AG08396 (cell line): ENCODE measurements at places on chromosomes 6 and 20.

- DNase-seq: no peak
Observed at GRCh38 chr6:45702849-45703739, 312.6 kb downstream of the CLIC5 start.

GRCh38 chr20:10654250-10654610 lies 19.6 kb downstream of the JAG1 start:
- no peak for DNase-seq

DNA sequence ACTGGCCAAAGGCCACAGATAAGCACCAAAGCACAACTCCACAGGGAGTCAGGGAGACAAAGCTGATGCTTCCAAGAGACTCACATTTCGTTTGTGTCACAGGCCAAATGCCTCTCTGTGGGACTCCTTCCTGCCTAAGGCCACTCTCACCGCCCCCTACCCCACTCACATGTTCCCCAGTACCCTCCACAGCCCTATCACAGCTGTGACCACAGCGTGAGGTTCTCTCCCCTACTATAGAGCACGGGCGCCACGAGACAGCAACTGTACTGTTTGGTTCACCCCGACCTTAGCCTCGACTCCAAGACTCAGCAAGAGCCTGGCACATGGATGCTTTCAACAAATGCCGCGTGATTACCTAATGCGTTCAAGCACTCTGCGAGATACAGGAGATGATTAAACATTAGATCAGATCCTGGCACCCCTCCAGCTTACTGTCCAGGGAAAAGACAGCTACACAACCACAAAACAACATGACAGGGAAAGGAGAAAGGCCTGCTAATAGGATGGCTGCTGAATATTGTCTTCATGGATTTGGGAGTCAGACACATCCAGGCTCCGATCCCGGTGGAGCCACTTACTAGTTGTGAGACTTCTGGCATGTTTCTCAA lies 105.5 kb downstream of the AGPAT4 start:
- peak; percentile 78 for DNase-seq

GRCh38 chr6:155382338-155382685 lies 68.0 kb upstream of the TFB1M start:
- peak; percentile 58 for DNase-seq

DNA sequence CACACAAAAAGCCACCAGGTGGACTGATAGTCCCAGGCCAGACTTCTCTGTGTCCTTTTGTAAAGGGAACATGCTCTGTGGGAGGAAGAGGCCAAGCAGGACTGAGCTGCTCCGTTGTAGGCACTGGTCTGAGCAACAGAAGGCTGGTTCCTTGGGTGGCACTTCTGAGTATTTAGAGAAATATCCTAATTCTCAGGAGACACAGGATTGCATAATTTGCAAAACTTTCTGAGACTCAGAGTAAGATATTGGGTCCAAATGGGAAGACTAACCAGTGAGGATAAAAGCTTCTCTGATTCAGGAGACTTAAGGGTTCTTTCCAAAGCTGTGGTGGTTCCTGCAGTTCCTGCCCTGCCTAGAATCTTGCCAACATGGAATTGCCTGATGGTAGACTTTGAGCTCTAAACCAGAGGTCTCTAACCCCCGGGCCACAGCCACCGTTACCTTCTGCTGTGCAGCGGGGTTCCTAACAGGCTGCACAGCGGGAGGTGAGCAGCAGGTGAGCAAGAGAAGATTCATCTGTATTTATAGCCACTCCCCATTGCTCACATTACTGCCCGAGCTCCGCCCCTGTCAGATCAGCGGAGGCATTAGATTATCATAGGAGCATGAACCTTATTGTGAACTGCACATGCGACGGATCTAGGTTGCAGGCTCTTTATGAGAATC lies 107.0 kb downstream of the OLIG3 start:
- DNase-seq: no peak

- no peak for DNase-seq
Observed at GRCh38 chr6:64733433-64733832, 973.6 kb downstream of the EYS start.

GRCh38 chr6:50211582-50211981 lies 161.9 kb upstream of the DEFB112 start:
- DNase-seq: no peak

GRCh38 chr6:24740861-24741260 lies 21.9 kb upstream of the C6orf62 start:
- DNase-seq: no peak

DNA sequence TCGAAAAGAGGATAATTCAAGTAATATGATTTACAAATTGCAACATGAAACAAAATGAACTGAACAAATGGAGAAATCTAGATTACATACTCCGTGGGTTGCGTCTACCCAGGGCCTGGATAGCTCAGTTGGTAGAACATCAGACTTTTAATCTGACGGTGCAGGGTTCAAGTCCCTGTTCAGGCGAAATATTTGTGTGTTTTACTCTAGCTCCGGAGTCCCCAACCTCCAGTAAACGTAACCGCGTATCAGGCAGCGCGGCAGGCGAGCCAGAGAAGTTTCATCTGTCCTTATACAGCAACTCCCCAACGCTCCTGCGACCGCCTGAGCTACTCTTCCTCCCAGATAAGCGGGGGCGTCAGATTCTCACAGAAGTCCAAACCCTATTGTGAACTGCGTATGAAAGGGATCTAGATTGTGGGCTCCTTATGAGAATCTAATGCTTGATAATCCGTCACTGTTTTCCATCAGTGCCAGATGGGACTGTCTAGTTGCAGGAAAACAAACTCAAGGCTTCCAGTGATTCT lies 176.1 kb downstream of the TRIM27 start:
- DNase-seq: peak; percentile 63

- DNase-seq: no peak
Observed at GRCh38 chr6:118660218-118660569, 8.8 kb upstream of the CEP85L start.

GRCh38 chr6:31568537-31568961 lies 3.5 kb upstream of the LTA start:
- no peak for DNase-seq

DNA sequence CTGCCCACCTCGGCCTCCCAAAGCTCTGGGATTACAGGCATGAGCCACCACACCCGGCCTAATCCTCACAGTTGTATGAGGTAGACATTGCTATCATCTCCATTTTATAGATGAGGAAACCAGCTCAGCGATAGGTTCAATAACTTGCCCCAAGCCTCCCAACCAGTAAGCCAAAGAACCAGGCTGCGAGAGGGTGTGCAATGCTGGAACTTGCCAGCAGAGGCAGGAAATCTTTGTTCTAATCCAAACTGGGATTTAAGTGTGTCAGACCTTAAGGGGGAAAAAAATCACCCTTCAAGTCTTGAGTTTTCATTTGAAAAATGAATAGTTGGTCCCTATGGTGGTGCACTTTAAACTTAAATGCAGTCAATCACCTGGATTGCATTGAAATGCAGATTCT lies 20.1 kb upstream of the RNGTT start:
- DNase-seq: peak; percentile 15

- no peak for DNase-seq
Observed at GRCh38 chr20:9523636-9524035, 9.2 kb downstream of the LAMP5 start.

DNA sequence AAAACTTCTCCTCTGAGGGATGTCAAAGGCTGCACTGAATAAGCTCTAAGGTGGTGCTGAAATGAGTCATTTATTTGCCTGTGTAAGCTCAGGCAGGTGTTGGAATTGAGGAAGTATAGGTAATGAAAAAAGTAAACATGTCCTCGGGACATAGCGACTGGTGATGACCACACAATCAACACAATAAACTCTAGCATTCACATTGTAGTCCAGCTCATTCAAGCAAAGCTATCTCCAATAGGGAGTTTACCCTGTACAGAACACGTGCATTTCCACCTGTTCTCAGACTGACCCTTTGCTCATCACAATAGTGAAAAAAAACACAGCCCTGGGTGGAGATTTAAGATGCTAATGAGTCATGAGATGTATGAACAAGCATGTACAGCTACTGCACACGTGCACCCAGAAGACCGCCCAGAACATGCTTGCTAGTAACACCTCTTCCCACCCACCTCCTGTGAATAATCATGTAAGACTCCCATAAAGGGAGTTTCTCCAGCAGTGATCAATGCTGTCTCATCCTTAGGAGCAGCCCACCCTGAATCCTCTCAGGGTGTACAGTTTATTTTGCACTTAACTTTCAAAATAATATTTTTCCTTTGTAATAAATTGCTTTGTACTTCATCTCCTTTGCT lies 33.0 kb upstream of the POU5F1 start:
- no peak for DNase-seq

GRCh38 chr20:35385733-35386132 lies 26.0 kb downstream of the UQCC1 start:
- DNase-seq: no peak

- no peak for DNase-seq
Observed at GRCh38 chr6:48123601-48124000, 12.6 kb upstream of the PTCHD4 start.

DNA sequence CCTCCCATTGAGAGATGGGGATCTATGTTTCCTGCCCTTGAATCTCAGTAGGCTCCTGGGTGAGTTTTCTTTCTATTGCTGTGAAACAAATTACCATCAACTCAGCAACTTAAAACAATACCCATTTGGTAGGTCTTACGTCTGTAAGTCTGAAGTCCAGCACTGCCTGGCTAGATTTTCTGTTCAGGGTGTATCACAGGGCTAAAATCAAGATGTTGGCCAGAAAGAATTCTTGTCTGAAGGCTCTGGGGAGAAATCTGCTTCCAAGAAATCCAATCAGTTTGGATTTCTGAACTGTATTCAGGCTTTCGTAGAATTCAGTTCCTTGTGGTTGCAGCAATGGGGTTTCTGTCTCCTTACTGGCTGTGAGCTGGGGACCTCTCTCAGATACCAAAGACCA lies 99.6 kb upstream of the SLC24A3 start:
- DNase-seq: no peak

- no peak for DNase-seq
Observed at GRCh38 chr6:23775127-23775526, 350.9 kb upstream of the NRSN1 start.

GRCh38 chr20:42118409-42119125 lies 500.4 kb upstream of the CHD6 start:
- no peak for DNase-seq

GRCh38 chr6:34746104-34746846 lies 11.0 kb upstream of the SNRPC start:
- no peak for DNase-seq

DNA sequence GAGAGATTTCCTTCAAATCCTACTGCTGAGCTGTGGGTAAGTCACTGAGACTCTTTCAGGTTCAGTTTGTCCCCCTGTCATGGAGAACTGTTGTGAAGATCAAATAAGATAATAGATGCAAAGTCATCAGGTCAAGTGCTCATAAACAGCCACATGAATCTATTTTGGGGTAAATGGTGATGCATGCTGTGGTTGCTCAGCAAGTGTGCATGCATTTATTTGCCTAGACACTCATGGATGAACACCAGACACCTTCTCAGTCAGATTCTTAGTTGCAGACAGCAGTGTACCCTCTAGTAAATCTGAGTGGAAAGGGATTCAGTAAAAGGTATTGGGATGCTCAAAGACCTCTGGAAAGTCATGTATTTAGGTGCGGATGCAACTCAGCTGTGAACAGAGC lies 168.0 kb upstream of the FOXA2 start:
- DNase-seq: no peak

GRCh38 chr6:36701401-36701991 lies 3.9 kb downstream of the RAB44 start:
- DNase-seq: no peak

GRCh38 chr6:18536591-18537055 lies 149.5 kb downstream of the RNF144B start:
- DNase-seq: no peak

DNA sequence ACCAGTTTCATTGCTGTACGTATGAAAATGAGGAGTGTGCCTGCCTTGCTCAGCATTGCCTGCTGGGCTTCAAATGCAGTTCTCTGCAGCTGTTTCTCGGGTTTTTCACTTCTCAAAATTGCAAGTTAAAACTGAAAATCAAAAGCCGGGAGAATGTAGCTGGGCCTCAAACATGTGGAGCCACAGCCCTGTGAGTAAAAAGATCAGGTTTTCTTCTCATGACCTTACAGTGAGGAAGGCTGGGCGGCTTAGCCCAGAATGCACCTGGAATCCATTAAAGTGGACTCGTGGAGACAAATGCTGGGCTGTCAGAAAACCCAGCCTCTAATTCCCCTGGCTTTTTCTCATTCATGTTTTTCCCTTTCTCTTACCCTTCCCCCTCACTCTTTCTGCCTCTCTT lies 34.4 kb downstream of the DSE start:
- DNase-seq: peak; percentile 24

- DNase-seq: no peak
Observed at GRCh38 chr6:97049253-97050011, 124.9 kb downstream of the KLHL32 start.

DNA sequence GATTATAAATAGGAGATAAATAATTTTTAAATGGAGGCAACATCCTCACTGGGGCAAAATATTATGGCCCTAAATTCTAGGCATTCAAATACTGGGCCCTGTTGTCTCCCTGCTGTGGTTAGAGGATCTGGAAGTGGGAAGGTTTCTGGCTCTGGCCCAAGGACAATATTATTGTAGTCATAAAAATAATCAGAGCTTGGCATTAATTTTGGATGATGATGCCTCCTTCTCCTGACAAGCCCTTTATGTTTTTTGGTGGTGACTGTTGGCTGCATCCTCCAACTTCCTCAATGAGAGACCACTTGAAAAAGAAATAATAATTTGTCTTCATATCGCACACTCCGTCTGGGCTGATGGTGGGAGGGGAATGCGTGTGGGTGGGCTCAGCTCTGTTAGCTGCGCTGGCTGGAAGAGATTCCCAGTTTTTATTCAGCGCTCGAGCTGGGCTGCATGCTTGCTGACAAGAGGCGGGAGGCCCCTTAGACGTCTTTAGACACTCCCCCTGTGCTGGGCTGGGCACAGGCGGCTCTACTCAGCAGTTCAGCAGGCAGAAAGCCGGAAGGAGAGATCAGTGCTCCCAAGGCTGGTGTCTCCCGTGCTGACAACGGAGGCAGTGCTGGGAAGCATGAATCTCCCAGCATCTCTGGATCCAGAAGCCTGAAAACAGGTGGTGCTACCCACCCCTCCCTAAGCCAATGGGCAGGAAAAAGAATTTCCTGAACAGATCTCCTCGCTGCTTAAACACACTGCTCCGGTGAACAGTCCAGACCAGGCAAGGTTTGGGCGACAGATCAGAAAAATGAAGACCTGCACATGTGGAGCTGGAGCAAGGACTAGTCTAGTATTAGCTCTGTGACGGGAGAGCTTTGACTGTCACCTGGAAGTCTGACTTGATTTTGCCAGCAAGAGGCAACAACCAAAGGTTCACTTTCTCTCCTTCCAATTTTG lies 97.7 kb downstream of the SYCP2 start:
- peak; percentile 29 for DNase-seq

- DNase-seq: no peak
Observed at GRCh38 chr6:31727717-31728671, 1.1 kb downstream of the DDAH2 start.
